ENCODE measurements at places on chromosomes 5 and 9.

- no peak for DNase-seq
Observed at GRCh38 chr5:37723162-37723961, 116.5 kb downstream of the GDNF start.

- no peak for DNase-seq
Observed at GRCh38 chr5:142748568-142749249, 21.5 kb upstream of the ARHGAP26 start.

- no peak for DNase-seq
Observed at GRCh38 chr9:72622186-72622585, 100.8 kb downstream of the TMC1 start.

DNA sequence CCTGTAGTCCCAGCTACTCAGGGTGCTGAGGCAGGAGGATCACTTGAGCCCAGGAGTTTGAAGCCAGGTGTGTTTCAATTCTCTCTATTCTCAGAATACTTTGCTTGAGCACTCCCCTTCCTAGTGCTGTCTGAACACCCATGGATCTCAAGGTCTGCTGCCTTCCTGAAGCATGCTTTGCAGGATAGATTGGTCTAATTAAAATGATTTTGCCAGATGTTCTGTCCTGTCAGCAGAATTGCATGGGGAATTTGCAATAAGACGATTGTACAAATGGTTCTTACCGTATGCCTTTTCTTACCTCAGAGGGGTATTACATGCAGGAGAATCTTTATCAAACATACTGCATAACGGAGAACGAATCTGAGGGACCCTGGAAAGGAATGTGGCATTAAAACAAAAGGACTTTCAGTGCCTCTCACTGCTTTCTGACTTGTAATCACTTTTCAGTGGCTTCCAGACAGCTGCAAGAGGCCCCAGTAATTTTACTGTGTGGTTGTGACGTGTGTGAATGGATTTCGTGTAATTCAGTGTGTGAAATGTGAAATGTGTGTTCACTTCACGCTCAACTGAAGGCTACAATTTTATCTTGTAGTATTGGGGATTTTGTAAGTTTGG, 587.2 kb upstream of the SEMA6A start:
- DNase-seq, result no peak

GRCh38 chr5:113806904-113807303, 293.4 kb downstream of the YTHDC2 start:
- no peak for DNase-seq

DNA sequence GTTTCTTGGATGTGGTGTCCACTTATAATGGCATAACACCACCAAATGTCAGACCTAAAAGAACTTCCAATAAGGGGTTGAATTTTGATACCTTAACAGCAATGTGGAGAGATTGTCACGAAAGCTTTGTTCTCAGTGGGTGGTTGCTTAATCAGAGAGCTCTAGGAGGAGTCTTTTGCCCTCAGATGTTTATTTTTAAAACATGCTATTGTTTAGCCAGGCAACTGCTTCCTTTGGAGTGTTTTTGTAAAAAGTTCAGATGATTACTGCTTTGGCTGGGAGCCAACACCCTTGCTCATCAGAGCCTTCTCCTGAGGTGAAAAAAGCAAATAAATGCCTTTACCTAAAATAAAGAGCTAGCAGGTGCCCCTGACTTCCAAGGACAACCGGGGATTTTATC, 65.0 kb downstream of the SLC1A1 start:
- no peak for DNase-seq

- no peak for DNase-seq
Observed at GRCh38 chr5:15516486-15516885, 16.5 kb downstream of the FBXL7 start.

DNA sequence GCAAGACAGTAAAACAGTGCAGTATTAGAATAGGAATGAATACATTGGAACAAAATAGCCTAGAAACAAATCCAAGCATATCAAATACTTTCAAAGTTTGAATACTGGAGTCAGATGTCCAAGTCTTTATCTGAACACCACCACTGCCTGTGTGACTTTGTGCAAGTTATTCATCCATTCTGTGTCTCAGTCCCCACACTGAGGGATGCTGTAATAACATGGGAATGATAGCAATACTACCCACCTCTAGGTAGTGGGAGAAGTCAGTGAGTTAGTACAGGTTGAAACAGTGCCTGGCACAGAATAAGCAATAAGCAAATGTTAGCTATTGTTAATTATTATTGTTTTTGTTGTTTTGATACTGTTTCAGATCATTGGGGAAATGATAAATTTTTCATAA, 130.9 kb downstream of the SUSD1 start:
- no peak for DNase-seq

DNA sequence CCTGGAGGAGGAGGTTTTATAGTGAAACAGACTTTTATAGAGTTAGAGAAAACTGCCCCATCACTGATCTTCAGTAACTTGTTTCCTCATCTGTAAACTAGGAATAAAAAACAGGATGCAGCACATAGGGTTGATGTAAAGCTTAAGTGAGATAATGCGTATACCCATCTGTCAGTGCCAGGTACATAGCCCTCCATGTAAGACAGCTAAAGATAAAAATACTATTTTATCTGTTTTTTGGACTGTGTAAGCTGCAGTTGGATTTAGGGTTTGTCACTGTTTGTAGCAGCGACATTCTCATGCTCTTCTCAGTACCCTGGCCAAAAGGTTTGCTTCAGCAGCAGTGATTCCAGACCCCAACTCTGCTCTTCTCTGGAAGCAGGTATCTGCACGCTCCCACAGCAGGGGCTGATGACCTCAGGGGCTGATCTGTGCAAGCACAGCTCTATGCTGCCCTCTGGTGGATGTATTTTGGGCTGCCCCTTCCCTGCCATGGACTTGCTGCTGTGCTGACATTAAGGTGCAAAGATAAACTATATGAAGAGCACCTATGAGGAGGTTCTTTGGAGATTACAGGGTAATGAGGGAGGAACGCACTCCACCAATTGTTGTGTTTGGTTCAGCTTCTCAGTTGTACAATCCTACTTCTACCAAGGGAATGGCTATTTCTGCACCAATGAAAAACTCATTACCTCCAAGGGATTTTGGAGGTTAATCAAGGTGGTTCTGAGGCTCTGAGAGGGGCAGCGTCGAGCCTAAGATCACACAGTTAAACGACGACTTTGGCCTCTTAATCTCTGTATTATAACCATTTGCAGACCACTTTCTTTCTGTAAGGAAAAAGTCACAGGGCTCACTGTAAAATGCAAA, 13.1 kb downstream of the HMHB1 start:
- peak; percentile 23 for DNase-seq

DNA sequence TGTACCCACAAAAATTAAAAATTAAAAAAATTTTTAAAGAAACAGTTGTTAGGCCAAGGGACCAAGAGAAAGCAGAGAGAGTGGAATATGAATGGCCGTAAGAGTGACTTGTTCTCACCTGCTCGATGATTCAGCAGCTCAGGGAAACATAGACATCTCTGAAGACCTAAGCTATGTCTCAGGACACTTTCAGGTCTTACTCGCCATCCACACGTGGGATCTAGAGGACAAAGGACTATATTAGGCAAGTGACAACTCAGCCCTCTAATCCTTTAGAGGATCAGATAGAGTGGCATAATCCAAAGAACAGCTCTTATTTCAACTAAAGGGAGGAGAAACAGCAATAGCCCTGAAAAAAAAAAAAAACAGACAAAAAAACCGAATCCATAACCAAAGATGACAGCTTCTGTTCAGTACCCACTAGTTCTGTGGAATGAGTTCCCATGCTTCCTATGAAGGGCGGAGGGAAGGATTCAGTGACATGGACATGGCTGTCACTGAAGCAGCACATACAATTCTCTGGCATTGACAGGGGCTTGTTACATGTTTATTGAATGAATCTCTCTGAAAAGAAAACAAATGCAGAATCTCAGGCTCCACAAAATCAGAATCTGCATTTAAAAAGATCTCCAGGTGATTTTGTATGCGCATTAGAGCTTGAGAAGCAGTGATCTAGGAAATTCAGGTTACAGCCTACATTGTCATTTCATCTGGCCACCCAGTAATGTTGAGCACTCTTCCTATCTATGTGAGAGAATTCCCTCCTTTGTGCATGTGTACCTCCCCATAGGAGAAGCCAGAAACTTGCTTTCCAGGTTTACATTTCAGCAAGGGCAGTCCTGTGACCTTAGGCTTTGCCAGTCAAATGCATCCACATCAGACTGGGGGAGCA, 96.0 kb downstream of the KIAA1958 start:
- DNase-seq, result no peak

- DNase-seq, result peak; percentile 34
Observed at GRCh38 chr5:116396476-116397099, 178.0 kb downstream of the SEMA6A start.

GRCh38 chr9:127912882-127913281, 4.0 kb downstream of the ST6GALNAC4 start:
- DNase-seq, result no peak

- no peak for DNase-seq
Observed at GRCh38 chr9:93132287-93132927, 1.6 kb downstream of the NINJ1 start.

DNA sequence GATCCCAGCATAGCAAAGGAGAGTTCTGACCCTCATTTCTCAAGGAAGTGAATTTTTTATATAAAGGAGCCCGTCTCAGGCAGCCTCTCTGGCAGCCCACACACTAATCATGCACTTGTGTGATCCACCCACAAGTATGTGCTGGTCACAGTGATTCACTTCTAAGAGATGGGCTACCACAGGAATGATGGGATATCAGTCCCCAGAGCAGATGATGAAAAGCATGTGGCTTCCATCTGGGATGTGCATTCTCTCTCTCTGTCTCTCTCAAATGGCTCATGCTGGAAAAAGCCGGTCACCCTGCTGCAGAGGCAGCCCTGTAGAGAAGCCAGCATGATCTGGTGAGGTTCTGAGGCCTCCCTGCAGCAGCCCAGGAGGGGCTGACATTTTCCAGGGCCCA, 74.2 kb upstream of the ADCY2 start:
- DNase-seq, result no peak

- peak; percentile 97 for DNase-seq
Observed at GRCh38 chr9:112433499-112434392, 52.9 kb upstream of the KIAA1958 start.

DNA sequence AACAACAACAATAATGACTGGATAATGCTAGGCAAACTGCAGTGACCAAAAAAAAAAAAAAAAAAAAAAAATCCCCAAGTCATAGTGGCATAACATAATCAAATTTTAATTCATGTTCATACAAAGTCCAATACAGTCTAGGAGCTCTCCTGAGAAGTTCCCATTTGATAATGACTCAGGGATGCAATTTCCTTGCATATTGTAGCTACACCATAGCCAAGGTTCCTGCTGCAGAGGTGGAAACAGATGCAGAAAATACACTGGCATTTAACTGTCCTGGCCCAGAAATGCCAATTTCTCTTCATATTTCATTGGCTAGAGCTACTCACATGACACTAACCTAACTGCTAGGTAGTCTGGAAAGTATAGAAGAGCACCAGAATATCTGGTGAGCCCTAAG, 72.2 kb upstream of the SLC12A2 start:
- DNase-seq, result no peak

GRCh38 chr5:100890461-100891008, 12.5 kb downstream of the ST8SIA4 start:
- DNase-seq, result no peak

GRCh38 chr5:179266291-179267070, 78.8 kb downstream of the ADAMTS2 start:
- no peak for DNase-seq

GRCh38 chr5:117533792-117534191, 959.2 kb upstream of the SEMA6A start:
- DNase-seq, result no peak

DNA sequence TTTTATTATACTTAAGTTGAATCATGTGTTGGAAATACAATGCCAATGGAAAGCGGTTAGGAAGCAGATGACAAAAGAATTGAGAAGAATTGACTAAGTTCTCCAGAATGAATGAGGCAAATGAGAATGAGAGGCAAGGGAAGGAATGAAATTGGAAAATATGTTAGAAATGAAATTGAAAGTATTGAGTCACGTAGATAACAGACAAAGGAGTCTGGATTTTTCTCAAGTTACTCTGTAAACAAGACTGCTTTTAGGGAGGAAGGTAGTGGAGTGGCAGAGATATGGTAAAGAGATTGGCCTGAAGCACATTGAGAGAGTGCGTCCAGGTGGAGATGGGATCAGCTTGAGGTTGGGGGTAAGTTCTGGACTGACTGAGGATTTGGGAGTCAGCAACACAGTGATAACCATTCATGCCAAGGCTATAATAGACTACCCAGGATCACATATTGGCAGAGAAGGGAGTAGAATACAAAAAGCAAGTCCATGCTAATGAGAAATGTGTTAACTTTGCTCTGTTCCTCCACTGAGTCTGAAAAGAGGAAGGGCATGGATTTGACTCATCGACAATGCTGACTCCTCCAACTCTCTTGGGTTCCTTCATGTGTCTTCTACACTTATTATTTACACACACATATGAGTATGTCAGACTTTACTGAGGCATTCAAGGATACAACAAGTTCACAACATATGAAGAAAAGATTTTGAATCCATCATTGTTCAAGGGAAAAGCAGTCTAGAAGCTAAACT, 814.2 kb upstream of the ZNF608 start:
- no peak for DNase-seq

DNA sequence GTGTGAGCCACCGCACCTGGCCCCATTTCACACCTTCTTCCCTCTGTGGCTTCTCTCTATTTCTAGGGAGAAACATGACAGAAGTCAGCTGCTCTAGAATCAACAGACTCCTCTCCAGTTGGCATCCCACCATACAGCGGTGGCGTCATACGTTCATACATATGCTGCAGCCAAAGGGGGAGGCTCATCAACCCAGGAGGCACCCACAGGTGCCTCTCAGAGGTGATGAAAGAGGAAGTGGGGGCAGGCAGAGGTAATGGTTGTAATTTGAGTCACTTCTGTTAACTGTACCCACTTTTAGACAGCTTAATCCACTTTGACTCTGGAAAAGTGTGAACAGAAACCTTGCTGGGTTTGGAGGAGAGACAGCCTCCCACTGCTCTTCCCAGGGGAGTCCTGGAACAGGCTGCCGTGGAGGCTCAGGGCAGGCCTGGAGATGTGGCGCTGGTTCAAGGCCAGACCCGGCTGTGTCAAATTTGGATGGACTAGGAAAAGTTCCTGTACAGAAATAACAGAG, 47.3 kb upstream of the SUB1 start:
- no peak for DNase-seq

DNA sequence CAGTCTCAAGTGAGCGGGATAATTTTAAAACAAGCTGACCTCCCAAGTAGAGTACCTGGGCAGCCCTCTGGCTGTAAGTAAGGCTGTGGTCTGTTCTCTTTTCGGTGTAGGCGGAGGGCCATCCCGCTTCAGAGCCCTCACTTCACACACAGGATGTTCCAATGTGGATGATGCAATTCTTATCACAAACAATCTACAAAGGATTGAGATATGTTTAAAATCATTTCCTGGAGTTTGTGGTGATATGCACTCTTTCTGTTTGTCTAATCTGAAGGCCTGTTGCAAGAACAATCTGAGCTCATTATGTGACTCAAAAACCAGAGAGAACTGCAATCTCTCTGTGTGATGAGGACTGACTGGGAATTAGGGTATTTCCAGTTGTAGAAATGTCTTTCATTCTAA, 42.5 kb downstream of the ITGA2 start:
- no peak for DNase-seq

DNA sequence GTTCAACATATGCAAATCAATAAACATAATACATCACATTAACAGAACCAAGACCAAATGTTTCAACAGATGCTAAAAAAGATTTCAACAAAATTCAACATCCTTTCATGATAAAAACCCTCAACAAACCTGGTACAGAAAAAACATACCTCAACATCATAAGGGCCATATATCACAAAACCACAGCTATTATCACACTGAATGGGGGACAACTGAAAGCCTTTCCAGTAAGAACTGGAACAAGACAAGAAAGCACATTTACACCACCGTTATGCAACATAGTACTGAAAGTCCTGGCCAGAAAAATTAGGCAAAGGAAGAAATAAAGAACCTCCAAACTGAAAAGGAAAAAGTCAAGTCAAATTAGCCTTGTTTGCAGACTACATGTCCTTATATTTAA, 93.6 kb downstream of the DTWD2 start:
- DNase-seq, result no peak

Data from DMS79 treated with DMSO at 0.1 percent for 48 hours (cell line).